PC-9 (cell line): ENCODE measurements at places on chromosomes 11 and 22.

DNA sequence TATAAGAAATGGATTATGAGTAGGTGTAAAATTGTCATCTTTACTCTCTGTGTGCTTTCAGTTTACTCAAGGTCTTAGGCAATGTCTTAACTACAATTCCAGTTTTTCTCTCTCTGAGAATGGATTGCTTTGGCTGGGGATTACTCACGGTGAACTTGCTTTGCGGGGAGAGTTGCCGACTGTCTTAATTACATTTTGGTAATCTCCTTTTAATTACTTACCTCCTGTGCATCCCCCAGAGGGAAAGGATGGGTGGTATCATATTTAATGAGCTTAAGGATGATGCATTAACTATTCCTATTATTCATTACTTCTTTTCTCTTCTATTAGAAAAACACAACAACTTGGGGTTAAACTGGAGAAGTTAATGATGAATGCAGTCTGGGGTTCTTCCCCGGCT is 159.4 kb downstream of the MPPED1 start:
- no peaks in the 10 kb centered on the region for H3K4me1 ChIP-seq
- no peaks in the 10 kb centered on the region for H3K36me3 ChIP-seq
- H3K27ac ChIP-seq, result no peak overlapping the region
- no peak for DNase-seq
- no peak overlapping the region for H3K4me3 ChIP-seq

DNA sequence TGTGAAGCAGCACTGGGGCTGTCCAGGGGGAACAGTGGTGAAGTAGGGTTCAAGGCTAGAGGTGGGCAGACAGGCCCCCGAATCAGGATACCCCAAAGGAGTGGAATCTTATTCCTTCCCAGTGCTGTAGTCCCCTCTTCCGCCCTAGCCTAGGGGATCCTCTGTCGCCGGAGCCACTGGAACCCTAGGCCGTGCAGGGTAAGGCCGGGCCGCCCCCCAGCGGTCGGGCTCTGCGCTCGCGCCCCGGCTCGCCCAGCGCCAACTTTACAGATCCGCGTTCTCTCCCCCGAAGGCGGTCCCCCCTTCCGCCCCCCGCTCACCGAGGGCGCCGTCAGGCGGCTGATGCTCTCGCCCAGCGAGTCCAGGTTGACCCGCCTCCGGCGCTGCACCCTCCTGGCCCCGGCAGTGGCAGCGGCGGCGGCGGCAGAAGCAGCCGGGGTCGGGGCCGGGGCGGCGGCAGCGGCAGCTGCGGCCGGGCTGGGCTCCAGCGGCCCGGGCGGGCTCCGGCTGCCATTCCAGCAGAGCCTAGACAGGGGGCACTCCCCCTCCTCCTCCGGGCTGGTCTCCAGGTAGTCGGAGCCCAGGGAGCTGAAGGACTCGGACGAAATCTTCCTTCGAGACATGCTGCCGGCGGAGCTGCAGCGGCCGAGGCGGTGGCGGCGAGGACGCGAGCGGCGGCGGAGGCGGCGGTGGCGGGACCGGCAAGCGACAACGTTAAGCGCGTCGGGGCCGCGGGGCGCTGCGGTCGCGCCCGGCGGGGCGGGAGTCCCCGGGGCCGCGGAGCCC is 650 bp downstream of the GUCY1A2 start:
- H3K27me3 ChIP-seq, result peaks cover 27% of the 10 kb centered on the region; the same call in 1 of the 2 replicates
- 0 out of 2 replicates have a peak, but pooled peaks cover 7% of the 10 kb centered on the region for H3K4me1 ChIP-seq
- peak overlapping the region; percentile 43; the same call in 1 of the 2 replicates for H3K4me3 ChIP-seq
- H3K36me3 ChIP-seq, result no peaks in the 10 kb centered on the region
- no peak for DNase-seq

DNA sequence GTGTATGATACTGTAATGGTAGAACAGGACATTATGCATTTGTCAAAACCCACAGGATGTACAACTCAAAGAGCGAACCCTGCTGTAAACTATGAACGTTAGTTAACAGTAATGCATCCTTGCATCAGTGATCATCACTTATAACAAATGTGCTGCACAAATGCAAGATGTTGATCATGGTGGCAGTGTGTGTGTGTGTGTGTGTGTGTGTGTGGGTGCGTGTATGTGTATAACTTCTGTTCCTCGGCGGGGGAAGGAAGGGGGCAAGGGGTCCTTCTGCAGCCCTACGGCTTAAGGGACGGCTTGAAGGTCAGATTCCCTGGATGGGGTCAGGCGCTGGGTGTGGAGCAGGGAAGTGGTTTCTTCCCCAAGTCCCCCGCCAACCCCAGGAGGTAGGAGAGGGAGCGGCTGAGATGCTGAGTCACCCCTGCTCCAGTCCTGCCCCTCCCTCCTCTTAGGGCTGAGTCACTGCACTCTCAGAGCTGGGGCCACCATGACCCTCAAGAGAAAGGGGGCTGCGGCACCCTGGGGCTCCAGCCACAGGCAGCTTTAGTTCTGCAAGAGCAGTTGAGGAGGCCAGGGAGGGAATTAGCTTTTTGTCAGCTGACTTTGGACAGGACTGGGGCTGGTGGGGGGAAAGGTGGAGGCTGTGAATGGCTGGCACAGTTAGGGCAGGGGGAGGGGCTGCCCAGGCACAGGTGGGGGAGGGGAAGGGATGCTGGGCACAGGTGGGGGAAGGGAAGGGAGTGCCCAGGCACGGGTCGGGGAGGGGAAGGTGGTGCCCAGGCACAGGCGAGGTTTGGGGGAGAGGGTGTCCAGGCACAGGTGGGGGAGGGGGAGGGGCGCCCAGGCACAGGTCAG is 8.8 kb upstream of the CTSD start:
- peak overlapping the region; percentile 13; the same call in 1 of the 2 replicates for H3K4me3 ChIP-seq
- no peaks in the 10 kb centered on the region for H3K27me3 ChIP-seq
- H3K36me3 ChIP-seq, result no peaks in the 10 kb centered on the region

- no peaks in the 10 kb centered on the region for H3K27me3 ChIP-seq
- H3K27ac ChIP-seq, result no peak overlapping the region
- no peak for DNase-seq
- no peaks in the 10 kb centered on the region for H3K36me3 ChIP-seq
- no peak overlapping the region for H3K4me3 ChIP-seq
- H3K4me1 ChIP-seq, result no peaks in the 10 kb centered on the region
Measured at GRCh38 chr22:25081409-25081824, 118.2 kb upstream of the CRYBB3 start.

GRCh38 chr11:70036971-70037882 is 40.9 kb upstream of the ANO1 start:
- no peak for DNase-seq
- H3K27ac ChIP-seq, result no peak overlapping the region
- no peak overlapping the region for H3K4me3 ChIP-seq
- H3K27me3 ChIP-seq, result no peaks in the 10 kb centered on the region
- no peaks in the 10 kb centered on the region for H3K36me3 ChIP-seq

GRCh38 chr11:33551051-33551450 is 149.6 kb downstream of the C11orf91 start:
- H3K4me1 ChIP-seq, result peaks cover 9% of the 10 kb centered on the region
- no peak overlapping the region for H3K27ac ChIP-seq
- no peak overlapping the region for H3K4me3 ChIP-seq
- H3K36me3 ChIP-seq, result no peaks in the 10 kb centered on the region; the same call in 1 of the 2 replicates

- peaks cover 5% of the 10 kb centered on the region for H3K27me3 ChIP-seq
- no peak overlapping the region for H3K4me3 ChIP-seq
- no peak for DNase-seq
Measured at GRCh38 chr11:115939104-115939730, 435.0 kb upstream of the CADM1 start.

- H3K27me3 ChIP-seq, result no peaks in the 10 kb centered on the region
- H3K4me1 ChIP-seq, result no peaks in the 10 kb centered on the region
- no peaks in the 10 kb centered on the region for H3K36me3 ChIP-seq
- no peak overlapping the region for H3K4me3 ChIP-seq
Measured at GRCh38 chr11:984546-984945, 52.0 kb downstream of the MUC6 start.

- no peaks in the 10 kb centered on the region for H3K36me3 ChIP-seq
- H3K4me3 ChIP-seq, result no peak overlapping the region
- no peaks in the 10 kb centered on the region for H3K27me3 ChIP-seq
Measured at GRCh38 chr22:28822930-28823551, 22.7 kb upstream of the XBP1 start.

DNA sequence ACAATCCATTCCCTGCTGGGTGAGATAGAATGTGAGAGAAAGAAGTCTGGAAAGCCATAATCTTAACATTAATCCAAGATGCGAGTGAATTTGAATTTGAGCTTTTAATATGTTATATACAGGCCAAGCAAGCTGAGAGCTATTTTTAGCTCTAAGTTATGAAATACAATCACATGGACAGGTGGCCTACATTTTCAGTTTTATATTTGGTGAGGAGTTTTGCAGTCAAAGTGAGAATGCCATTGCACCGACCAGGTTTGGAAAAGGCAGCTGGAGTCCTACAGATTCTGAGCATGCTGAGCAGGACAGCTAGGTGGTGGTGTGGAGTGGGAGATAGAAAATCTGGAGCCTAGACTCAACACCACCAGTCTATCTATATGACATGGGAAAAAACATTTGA is 12.0 kb downstream of the OR5B21 start:
- no peak for DNase-seq
- H3K27me3 ChIP-seq, result peaks cover 3% of the 10 kb centered on the region; the same call in 1 of the 2 replicates
- no peaks in the 10 kb centered on the region for H3K4me1 ChIP-seq
- no peak overlapping the region for H3K4me3 ChIP-seq
- H3K36me3 ChIP-seq, result no peaks in the 10 kb centered on the region
- H3K27ac ChIP-seq, result no peak overlapping the region

DNA sequence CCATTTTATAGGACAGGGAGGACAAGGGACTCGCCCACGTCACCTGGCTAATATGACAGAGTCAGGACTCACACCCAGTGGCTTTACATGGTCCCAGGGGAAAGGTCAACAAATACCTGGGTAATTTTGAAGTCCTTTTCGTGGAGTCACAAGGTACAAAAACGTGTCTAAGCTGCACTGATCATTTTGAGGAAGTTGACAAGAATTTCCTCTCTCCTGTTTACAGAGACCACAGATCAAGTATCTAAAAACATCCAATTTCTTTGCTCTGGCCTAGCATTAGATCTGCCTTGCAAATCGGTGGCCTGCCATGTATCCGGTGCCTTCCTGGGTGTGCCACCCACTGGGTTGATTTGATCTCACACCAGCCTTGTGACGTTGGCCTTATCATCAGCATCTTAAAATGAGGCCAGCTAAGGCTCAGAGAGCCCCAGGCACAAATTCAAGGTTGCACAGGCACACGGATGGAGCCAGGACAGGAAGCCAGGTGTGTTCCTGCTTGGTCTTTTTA is 17.6 kb downstream of the GDPD5 start:
- H3K36me3 ChIP-seq, result no peaks in the 10 kb centered on the region
- H3K4me1 ChIP-seq, result peaks cover 15% of the 10 kb centered on the region
- H3K4me3 ChIP-seq, result no peak overlapping the region
- H3K27me3 ChIP-seq, result no peaks in the 10 kb centered on the region

- no peaks in the 10 kb centered on the region for H3K36me3 ChIP-seq
- H3K4me3 ChIP-seq, result no peak overlapping the region
- DNase-seq, result peak; percentile 68
- peak overlapping the region; percentile 31 for H3K27ac ChIP-seq
Measured at GRCh38 chr11:75380716-75381420, 18.4 kb upstream of the RPS3 start.

DNA sequence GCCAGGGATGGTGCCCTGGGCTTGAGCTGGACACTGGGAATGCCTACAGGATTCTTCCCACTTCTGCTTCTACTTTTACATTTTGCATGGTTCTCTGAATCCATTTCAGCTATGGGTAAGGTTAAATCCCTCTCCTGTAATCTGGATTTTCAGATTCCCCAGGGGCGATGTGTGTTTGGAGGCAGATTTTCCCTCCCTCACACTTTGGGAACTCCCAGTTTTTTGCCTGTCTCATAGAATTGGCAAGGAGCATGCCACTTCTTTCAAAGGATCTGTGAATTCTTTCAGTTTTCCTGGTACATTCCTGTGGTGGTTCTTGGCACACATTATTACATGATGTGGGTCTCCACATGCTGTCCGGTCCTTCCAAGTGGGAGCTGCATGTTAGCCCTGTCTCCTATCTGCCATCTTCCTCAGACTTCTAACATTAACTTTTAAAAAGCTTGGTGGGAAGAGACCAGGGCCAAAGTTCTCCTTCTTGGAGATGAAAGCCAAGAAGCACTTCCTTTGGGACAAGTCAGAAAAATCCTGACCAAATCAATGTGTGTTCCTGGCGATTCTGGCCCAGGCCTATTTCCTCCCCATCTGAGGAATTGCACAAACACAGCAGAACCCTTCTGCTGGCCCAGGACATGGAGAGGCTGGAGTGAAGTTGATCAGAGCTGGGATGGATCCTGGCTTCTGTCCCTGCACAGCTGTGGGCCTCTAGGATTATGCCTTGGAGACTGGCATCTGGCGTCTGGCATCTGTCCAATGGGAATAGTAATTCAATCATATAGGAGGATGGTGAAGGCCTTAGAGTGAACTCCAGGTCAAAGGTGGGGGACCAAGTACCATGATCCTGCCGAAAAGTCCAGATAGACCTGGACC is 5.4 kb upstream of the APOL2 start:
- no peak overlapping the region for H3K4me3 ChIP-seq
- no peaks in the 10 kb centered on the region for H3K36me3 ChIP-seq
- DNase-seq, result no peak

GRCh38 chr22:20446383-20446970 is 8.9 kb upstream of the SCARF2 start:
- DNase-seq, result no peak
- H3K27me3 ChIP-seq, result no peaks in the 10 kb centered on the region
- H3K4me1 ChIP-seq, result no peaks in the 10 kb centered on the region
- no peak overlapping the region for H3K27ac ChIP-seq
- H3K4me3 ChIP-seq, result no peak overlapping the region
